ENCODE measurements at places on chromosomes 5 and 9. TPM values are rescaled to one million over a fixed set of nuclear protein-coding genes. Genes with fewer than 3 reads are reported as not detected.

DNA sequence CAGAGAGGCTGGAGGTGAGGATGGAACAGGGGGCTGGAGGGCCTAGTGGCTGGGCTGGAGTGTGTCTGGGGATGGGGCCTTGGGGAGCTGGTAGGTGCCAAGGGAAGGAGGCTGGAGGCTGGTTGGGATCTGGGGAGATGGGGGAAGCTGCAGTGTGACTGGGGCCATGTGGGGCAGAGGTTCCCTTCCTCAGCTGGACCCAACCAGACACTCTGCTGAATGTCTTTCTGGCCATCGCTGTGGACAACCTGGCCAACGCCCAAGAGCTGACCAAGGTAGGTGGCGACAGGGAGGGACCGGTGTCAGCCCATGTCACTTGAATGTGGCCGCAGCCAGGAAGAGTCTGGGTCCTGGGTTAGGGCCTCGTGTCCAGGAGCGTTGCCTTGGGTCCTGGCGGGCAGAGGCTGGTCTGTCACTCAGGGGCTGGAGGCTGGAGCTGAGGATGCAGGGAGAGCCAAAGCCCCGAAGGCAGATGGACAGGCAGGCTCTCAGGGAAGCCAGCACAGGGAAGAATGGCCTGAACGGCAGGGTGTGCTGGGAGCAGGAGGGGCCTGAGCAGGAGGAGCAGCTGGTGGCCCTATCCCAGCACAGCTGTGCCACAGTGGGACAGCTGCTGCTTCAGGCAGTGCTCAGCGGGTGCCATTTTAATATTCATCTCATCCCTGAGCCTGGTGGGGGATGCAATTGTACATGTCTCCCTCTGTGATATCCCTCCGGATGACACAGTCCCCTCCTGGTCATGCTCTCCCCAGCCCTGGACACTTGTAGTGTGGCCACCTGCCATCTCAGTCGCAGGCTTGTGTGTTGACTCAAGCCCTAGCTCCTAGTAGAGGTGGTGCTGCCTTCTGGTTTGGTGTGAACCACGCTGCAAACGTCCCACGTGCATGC is 132.5 kb downstream of the CACNA1B start:
- DNase-seq, result no peak

- no peak for DNase-seq
These were observed 23.2 kb upstream of the LRRC14B start for GRCh38 chr5:167982-168660.

DNA sequence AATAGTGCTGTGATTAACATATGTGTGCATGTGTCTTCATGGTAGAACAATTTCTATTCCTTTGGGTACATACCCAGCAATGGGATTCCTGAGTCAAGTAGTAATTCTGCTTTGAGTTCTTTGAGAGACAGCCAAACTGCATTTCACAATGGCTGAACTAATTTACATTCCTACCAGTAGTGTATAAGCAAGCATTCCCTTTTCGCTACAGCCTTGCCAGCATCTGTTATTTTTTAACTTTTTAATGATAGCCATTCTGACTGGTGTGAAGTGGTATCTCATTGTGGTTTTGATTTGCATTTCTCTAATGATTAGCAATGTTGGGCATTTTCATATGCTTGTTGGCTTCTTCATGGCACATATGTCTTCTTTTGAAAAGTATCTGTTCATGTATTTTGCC is 308.5 kb downstream of the ARRDC3 start:
- DNase-seq, result no peak

- no peak for DNase-seq
These were observed 32.1 kb upstream of the ADRB2 start for GRCh38 chr5:148794275-148794674.

GRCh38 chr5:31811210-31811609 is 172.3 kb downstream of the PDZD2 start:
- no peak for DNase-seq

DNA sequence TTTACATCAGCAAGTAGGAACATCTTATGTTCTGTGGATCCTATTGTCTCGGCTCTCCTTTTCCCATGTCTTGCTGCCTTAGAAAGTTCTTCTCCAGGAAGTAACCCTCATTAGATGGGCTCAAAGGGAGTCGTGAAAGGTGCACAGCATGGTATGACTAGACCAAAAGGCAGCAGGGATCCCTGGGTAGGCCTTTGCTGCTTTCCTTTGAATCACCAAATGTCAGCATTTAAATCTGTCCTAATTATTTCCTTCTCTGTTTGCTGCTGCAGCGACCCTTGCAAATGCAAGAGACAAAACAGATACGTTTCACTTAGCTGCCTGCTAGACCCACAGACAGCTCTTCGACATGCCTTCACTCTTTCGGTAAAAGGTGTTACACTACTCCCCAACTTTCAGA is 218.4 kb downstream of the ACTL7B start:
- no peak for DNase-seq

DNA sequence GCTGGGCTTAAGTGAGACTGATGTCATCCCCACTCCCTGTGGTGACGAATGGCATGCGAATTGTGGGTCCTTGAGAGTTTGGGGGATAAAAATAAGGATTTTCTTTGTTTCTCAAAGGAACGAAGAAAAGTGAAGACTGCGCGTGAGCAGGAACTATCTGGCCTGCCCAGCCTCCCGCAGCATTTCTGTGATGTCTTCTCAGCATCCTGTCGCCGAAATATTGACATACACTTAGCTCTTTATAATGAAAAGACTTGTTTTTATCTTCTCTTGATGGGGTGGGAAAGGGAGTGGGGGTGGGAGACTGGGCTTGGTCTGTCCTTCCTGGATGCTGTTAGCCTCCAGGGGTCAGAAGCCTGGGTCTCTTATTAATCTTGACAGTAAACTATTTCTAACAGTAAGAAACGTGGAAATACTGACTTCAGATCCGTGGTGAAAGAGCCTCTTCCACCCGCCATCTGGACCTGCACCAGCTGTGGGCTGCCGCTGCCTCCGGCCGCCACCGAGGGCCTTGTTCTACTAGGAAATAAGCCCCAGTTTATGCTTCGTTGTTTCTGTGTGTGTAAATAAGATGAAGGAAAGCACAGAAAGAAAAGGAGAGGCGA is 239.6 kb downstream of the FANCC start:
- peak; percentile 38 for DNase-seq

GRCh38 chr9:114488398-114489129 is 16.7 kb downstream of the WHRN start:
- no peak for DNase-seq

The AGPAT2 gene
- total RNA-seq, result 213 TPM

GRCh38 chr9:17783227-17783626 is 204.4 kb downstream of the SH3GL2 start:
- no peak for DNase-seq

The LOX gene
- 2.1 TPM for total RNA-seq

The CDH12 gene
- not detected for total RNA-seq

DNA sequence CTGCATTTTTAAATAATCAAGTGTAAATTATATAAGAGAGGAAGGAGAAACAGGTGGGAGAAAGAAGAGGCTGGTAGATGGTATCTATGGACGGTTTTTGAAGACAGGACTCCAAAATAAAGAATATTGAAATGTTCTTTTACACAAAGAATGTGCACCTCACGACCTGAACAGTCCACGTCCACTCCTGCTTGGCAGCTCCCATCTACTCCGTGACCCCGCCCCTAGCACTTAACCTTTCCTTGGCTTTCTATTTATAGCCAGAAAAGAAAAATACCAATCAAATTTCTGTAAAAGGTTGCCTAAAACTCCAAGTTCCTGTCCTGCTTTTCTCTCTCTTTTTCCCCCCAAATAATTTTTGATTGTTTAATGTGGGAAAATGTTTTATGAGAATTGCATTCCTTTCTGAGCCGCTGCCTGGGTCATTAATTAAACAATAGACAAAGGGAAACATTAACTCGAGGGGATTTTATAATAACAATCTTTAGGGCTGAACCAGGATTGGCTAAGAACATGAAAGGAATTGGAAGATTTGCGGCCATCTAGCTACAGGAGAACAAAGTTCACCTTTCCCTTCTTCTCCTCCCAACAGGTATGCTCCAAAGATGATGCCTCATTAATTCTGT is 173.6 kb upstream of the MAP3K1 start:
- DNase-seq, result no peak

The ADCY2 gene
- total RNA-seq, result 0.35 TPM

All from left lobe of liver (tissue), 2 donors.